ENCODE measurements at places on chromosomes 7 and 10.

GRCh38 chr7:121541457-121541856 lies 145.3 kb upstream of the FAM3C start:
- DNase-seq: no peak

DNA sequence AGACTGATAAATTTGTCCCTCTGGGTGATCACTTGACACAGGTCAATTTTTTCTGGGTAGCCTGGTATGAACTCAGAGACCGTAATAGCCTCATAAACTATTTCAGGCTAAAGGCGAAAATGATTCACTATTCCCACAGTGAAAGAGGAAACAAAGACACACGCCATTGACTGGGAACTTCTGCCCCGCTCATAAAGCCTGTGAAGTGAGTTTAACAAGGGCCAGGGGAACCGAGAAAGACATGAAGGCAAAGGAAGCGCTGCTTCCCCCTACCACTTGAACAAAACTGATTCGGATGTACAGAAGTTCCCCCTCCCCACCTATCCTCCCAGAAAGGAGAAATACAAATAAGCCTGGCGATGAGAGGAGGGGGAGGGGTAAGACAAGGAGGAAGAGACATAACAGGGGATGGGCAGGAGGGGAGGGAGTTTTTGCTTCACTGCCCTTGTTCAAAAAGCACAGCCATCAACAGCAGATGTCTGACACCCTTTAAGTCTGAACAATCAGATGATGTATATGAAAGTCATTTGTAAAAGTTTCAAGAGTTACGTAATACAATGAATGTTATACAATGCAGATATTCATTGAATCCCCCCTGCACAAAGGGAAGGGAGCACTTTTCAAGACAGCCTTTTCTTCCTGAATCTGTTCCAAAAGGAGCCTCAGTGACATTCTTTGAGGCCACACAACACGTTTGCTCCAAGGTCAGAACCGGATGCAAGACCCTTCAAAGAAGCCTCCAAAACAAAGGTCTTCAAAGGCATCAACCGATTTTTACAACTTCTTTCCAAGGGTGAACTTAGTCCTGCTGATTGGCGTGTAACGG lies 734 bp downstream of the ABCB4 start:
- DNase-seq: no peak

DNA sequence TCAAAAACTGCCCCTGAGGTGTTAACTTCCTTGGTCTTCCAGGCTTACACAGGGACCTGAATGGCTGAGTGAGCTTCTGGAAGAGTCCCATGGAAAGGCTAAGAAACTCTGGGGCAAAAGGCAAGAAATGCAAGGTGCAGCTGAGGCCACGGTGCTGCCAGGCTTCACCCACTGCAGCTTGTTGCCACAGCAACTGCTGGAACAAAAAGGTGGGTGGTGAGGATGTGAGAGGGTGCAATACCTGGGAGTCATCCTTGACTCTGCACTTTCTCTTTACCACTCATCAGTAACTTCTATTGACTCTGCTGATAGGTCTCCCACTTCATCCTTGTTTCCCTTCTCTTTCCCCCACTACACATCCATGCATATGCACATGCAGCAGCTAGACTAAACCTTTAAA lies 258.6 kb downstream of the BMPER start:
- DNase-seq: no peak

DNA sequence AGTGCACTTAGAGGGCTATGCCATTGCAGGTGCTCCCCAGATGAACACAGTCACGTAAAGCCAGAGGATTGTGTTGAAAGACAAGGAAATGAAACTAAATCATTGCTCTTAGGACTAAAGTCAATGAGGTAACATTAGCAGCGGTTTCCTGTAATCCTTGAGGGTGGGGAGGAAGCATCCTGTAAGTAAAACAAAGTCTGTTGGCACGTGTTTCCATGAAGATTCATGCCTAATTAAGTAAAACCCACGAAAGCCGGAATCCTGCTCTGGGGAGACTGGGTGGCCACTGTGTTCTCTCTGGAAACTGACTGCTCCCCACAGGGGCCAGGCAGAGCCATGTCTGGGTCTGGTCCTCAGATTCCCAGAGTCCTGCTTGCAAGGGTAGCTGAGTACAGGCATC lies 18.3 kb downstream of the STEAP1B start:
- no peak for DNase-seq

- DNase-seq: peak; percentile 48
Measured at GRCh38 chr10:75111907-75112679, 637 bp downstream of the SAMD8 start.

DNA sequence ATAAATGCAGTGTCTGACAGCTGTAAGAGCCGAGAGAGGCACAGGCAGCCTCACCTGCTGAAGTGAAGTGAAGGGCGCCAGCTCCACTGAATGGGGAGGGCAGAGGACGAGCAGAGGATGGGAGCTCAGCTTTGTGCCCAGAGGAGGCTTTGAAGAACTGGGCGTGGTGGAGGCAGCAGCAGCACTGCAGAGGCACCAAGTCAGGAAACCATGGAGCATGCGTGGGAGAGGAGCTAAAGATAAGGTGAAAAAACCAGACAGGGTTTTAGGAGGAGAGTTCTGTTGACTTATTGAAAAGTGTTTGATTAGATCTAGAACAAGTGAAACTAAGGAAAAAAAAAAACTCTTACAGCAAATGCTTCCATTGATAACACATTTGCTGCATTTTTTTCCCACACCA lies 216.4 kb downstream of the CXCL12 start:
- no peak for DNase-seq

DNA sequence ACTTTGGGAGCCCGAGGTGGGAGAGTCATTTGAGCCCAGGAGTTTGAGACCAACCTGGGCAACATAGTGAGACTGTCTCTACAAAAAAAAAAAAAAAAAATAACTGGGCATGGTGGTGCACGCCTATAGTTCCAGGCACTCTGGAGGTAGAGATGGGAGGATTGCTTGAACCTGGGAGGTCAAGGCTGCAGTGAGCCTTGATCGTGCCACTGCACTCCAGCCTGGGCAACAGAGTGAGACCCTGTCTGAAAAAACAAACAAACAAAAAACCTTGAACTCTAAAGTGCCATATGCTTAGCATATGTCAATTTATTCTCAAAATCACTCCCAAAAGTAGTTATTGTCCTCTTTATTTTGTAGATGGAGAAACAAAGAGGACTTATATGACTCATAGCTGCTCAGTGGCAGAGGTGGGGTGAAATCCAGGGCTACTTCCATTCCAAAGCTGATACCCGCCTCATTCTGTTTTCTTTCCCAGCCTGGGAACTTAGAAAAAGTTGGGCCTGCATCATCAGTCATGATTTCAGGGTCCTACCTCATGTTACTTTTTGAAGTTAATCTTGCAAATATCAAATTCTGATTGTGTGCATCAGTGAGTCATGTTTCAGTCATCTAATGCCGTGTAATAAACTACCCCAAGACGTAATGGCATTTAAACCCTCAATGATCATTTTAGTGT lies 13.3 kb downstream of the DHTKD1 start:
- DNase-seq: no peak

- no peak for DNase-seq
Measured at GRCh38 chr10:12628964-12629766, 279.8 kb downstream of the CAMK1D start.

- no peak for DNase-seq
Measured at GRCh38 chr7:40356312-40356711, 221.5 kb downstream of the SUGCT start.

GRCh38 chr10:77964811-77965210 lies 38.3 kb upstream of the DLG5 start:
- no peak for DNase-seq

- no peak for DNase-seq
Measured at GRCh38 chr7:128356546-128357216, 4.8 kb downstream of the PRRT4 start.

All from HepG2 (cell line).